Effector memory CD8-positive, alpha-beta T cell (primary cell): ENCODE measurements at places on chromosomes 7 and 10.

GRCh38 chr7:117737926-117738325 lies 135.3 kb downstream of the CTTNBP2 start:
- no peak for DNase-seq

DNA sequence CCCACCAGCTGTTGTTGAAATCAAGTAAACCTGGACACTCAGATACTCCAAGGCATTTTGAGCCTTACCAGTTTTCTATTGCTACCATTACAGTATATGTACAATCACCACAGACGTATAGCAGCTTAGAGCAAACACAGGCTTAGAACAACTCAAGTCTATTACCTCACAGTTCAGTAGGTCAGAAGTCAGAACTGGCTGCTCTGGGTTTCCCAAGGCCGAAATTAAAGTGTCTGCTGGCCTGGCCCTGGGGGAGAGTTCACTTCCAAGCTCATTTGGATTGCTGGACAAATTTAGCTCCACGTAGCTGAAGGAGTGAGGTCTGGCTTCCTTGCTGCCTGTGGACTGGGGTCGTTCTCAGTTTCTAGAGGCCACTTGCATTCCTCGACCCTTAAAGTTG lies 260.1 kb upstream of the LRRN3 start:
- no peak for DNase-seq

DNA sequence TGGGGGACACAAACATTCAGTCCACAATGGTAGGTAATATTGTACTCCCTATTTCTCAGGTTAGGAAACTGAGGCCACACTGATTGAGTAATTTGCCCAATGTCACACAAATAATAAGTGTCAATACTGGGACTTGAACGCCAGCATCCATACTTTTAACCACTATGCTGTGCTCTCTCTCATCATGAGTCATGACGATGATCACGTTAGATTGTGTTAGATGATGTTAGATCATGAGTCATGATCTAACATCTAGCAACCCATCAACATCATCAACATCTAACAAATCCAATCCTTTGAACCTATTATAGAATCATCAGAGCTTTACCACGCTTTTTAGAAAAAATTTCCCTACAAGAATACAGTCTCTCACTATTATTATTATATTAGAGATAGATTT lies 28.1 kb upstream of the HERPUD2 start:
- no peak for DNase-seq

- no peak for DNase-seq
Measured at GRCh38 chr10:97199152-97199551, 13.4 kb upstream of the SLIT1 start.

GRCh38 chr7:71511361-71511807 lies 379.4 kb downstream of the GALNT17 start:
- no peak for DNase-seq

DNA sequence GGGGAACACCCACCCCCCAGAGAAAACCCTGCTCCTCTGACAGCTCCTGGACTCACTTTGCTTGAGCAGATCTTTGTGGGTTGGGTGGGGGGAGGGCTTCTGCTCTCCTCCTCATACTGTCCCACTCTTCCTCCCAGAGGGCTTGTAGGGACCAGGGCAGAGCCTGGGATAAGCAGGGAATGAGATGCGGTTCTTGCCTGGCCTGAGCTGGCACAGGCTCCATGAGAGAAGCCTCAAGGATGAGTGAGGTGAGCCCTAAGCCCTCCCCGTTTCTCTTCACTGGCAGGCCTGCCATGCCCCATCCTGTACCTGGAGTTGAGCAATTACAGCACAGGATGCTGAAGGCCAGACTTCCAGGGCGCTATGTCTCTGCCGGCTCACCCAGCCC lies 134.7 kb downstream of the ADAM12 start:
- no peak for DNase-seq

GRCh38 chr10:13915710-13916109 lies 328.9 kb downstream of the PRPF18 start:
- no peak for DNase-seq

DNA sequence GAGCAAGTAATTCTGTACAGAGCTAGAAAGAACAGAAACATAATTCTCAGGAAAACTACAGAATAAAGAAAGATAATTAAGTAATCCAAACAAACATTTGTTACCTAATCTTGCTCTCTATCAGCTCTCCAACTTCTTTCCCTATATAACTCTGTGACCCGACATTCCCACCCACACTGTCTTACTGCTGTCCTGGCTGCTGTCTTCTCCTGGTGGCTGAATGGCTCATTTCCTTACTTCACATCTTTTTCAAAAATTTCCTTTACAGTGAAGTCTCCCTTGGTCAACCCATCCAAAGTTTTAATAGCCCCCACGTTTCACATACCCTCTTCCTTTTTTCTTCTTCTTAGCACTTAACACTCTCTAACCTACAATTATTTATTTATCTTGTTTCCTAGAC lies 64.0 kb downstream of the HYCC1 start:
- no peak for DNase-seq
